HL-60 (cell line): ENCODE measurements at places on chromosomes 13 and 19.

DNA sequence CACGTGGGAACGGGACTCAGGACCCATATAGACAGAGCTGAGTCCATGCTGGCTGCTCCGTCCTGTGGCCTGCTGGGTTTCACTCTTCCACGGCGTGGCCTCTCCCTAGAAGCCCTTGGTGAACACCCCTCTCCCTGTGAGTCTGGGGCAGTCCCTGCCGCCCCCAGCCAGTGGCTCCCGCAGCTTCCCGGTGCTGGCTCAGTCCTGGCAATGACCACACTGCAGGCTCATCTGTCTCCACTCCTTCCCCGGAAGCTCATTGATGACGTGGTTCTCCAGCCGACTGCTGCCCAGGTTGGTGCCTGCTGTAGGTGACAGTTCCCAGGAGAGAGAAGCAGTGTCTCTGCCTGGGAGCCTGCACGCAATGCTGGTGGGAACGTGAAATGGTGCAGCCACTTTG lies 2.1 kb upstream of the TEX29 start:
- DNase-seq = no peak

GRCh38 chr19:47697863-47698609 lies 15.2 kb upstream of the EHD2 start:
- peak; percentile 76 for DNase-seq

DNA sequence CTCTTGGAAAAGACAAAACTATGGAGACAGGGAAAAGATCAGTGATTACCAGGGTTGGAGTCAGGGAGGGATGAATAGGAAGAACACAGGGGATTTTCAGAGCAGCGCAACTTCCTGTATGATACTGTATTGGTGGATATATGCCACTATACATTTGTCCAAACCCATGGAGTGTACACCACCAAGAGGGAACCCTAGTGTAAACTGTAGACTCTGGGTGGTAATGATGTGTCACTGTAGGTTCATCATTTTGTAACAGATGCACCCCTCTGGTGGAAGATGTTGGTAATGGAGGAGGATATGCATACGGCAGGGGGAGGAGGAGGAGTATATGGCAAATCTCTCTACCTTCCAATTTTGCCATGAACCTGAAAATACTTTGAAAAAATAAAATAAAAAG lies 68.1 kb downstream of the UFM1 start:
- peak; percentile 14 for DNase-seq

DNA sequence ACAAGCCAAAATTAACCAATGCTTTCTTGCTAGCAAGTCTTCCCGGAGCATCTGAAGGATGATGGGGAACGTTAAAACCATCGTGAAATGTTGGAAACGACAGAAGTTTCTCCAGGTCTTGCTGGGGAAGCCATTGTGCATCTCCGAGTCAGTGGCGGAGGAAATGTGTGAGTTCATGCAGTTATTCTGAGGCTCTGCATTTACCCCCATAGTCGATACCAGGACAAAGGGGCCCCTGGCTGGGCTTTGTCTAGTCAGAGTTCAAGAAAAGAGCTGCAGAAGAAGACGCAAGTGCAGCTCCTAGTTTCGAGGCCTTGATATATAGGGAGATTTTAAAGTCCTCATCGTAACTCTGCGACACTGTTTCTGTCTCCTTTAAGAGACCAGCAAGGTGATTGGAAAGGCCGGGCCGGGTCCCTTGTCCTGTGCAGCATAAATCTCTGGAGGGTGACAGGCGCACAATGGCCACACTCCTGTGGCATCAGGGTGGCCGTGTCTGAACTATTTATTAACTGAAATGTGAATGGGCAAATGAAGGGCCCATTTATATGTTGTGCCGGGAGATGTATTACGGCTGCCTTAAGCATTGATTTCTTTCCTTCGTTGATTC lies 172.0 kb downstream of the TEX29 start:
- no peak for DNase-seq

DNA sequence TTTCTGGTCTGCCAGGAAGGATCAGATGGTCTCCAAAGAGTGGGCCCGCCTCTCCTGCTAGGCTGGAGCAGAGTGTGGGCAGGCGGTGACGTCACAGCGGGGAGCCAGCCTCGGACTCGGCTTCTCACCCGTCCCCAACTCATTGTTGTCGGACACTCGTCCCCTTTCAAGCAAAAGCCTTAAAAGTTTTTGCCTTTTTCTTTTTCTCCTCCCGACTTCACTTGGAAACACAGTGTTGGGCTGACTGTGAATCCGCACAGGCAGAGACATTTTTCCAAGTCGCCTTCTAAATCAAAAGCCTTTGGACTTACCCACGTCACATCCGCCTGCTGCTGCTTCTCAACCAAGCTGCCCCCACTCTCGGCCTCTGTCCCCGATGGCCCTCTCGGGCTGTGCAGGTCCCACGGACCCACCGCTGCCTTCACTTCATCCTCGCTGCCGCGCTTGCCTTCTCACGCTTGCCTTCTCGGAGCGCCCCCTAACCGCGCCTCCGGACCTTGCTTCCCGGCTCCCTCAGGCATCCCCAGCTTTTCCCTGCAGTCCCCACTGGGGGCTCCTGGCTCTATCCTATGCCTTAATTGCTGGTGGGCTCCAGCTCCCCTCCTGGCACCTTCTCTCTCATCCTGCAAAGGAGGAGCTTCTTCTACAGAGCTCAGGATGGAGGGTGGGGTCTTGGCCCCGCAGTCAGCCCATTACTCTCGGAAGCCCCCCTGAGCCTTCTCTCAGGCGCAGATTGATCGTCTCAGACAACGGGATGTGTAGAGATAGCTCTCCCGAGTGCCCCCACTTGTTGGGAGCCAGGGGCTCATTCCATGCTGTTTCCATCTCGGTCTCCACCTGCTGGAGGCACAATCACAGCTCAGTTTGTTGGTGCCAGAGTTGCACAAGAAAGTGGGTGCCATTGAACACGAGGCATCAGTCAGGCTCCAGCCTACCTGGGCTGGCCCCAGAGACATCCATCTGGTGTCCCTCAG lies 3.9 kb upstream of the ZNF135 start:
- DNase-seq = no peak

DNA sequence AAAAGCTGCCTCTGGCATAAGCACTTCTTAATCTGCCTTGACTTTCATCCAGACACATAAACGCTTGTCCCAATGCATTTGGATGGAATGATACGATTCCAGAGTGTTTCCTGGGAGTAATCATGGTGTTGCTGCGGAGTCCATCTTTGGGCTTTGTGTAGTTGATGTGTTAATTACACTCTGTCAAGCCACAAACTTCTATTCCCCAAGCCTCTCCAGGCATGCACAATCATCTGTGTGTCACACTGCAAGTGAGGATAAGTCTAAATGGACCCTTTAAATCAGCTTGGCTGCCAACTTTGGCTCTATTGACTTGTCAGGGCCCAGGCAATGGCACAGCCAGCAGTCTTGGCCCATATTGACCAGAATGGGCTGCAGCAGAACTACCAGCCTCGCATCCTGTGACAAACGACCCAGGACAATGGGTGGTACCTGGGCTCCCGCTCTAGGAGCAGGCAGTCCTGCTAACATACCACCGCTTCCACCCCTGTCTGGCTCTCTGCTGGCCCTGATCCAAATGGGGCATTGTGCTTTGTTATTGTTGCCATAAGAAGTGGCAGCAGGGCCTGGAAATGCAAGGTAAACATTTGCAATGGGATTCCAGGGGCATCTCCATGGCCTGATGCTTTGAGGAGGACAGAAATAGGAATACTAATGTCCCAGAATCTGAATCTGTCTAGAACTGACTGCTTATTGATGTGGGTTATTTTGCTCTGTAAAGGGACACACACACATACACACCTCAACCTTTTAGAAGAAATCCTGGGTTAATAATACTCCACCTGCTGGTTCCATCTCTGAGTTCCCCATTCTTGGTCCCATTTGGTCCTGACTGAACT lies 127.2 kb downstream of the DNAJC15 start:
- no peak for DNase-seq

DNA sequence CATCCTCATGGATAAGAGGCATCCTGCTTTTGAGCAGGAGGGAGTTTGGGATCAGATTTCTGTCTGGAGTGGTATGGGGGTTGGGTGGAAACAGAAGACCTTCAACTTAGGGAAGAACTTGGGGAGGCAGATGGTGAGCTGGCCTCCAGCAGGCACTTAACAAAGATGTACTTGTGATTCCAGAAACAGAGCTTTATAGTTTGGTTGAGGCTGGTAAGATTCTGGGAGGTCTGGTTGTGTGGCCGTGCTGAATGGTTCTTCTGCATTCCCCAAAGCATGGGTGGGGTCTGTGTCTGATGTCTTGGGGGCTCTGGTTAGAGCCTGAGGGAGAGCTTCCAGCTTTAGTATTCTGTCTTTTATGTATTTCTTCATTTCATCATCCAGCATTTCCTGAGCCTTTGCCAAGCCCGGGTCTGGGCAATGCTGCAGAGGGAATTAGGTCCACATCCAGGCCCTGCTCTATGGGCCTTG lies 4.8 kb downstream of the MEGF8 start:
- DNase-seq = no peak

GRCh38 chr13:113027566-113027965 lies 58.6 kb downstream of the MCF2L start:
- no peak for DNase-seq

- no peak for DNase-seq
Observed at GRCh38 chr19:48818234-48818820, 7.5 kb upstream of the BCAT2 start.

GRCh38 chr19:33781996-33782395 lies 14.7 kb upstream of the KCTD15 start:
- no peak for DNase-seq

- DNase-seq = peak; percentile 30
Observed at GRCh38 chr13:78239714-78240113, 321.1 kb upstream of the EDNRB start.

DNA sequence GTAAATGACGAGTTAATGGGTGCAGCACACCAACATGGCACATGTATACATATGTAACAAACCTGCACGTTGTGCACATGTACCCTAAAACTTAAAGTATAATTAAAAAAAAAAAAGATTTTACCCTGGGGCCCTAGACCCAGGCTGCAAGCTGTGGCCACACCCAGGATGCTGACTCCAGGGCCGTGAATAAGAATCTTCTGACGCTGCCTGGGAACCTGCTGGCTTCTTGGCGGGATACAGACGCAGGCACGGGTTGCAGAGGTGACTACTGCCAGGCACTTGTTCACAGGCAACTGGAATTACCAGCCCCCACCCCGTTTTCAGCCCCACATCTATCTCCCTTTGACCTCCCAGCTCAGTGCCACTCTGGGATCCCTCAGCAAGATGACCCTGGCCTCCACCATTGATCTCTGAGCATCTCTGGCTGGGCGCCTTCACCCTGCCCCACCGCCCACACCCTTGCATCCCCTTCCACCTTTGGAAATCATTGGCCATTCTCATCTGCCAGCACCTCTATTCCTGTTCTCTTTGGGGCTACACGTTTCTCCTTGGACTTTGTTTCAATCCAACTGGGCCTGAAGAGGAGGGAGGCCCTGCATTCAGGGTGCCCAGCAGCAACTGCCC lies 21.1 kb upstream of the CFAP97D2 start:
- no peak for DNase-seq

DNA sequence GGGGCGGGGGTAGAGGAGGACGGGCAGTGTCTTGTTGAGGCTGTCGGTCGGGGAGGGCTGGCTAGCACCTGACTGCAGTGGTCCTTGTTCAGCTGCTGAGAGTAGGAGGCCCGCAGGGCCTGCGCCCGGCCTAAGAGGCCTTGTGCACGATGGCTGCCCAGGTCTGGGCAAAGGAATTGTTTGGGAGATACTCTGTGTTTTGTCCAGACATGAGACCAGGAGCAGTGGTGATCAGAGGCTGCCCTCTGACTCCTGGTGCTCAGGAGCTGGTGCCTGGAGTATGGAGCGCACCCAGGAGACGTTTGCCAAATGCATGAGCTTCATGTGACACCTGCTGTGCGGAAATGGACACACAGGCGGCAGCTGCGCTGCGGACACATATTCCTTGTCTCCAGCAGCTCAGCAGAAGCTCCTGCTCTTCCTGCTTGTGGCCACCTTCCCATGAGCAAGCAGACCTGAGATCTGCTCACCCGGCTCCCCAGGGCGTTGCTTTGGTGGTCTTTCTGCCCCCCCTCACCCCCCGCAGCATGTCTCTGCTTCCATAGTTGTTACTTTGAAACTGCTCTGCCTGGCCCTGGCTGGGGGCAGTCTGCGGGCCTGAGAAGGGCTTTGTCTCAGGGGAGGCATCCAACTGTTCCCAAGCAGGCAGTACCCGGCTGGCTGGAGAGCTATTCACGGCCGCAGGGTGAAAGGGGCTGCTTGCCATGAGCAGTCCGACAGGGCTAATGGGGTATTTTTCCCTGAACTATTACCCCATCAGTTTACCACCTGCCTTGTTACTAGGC lies 163.9 kb downstream of the TEX29 start:
- no peak for DNase-seq

- DNase-seq = no peak
Observed at GRCh38 chr13:110415669-110416068, 108.6 kb downstream of the COL4A2 start.

GRCh38 chr13:94761407-94761806 lies 49.1 kb upstream of the SOX21 start:
- no peak for DNase-seq

GRCh38 chr19:38375098-38375493 lies 725 bp downstream of the PSMD8 start:
- no peak for DNase-seq
